ENCODE measurements at places on chromosomes 11 and 22.

- H3K27ac ChIP-seq = no peak overlapping the region
- DNase-seq = no peak
- no peak overlapping the region for H3K4me3 ChIP-seq
- H3K4me1 ChIP-seq = no peaks in the 10 kb centered on the region
- H3K36me3 ChIP-seq = no peaks in the 10 kb centered on the region
Observed at GRCh38 chr11:62186195-62186594, 3.8 kb upstream of the SCGB1D1 start.

DNA sequence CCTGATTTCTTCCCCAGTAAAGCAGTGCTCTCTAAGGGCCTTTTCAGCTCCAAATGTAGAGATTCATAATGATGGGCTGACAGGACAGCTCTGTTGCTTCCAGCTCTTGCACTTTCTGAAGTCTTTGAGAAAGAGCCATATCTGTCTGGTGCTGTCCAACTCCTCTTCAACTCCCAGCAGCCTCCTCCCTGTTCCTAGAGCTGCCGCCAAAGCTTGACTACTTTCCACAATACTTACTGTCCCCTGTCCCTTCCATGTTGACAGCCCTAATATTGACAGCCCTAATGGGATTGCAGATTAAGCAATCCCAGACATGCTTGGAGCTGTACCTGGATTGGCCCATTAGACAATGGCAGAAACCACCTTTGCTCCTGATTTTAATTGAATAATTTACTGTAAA lies 29.6 kb downstream of the INSC start:
- no peaks in the 10 kb centered on the region for H3K36me3 ChIP-seq
- H3K4me1 ChIP-seq = peaks cover 13% of the 10 kb centered on the region
- H3K27me3 ChIP-seq = no peaks in the 10 kb centered on the region
- no peak overlapping the region for H3K27ac ChIP-seq

DNA sequence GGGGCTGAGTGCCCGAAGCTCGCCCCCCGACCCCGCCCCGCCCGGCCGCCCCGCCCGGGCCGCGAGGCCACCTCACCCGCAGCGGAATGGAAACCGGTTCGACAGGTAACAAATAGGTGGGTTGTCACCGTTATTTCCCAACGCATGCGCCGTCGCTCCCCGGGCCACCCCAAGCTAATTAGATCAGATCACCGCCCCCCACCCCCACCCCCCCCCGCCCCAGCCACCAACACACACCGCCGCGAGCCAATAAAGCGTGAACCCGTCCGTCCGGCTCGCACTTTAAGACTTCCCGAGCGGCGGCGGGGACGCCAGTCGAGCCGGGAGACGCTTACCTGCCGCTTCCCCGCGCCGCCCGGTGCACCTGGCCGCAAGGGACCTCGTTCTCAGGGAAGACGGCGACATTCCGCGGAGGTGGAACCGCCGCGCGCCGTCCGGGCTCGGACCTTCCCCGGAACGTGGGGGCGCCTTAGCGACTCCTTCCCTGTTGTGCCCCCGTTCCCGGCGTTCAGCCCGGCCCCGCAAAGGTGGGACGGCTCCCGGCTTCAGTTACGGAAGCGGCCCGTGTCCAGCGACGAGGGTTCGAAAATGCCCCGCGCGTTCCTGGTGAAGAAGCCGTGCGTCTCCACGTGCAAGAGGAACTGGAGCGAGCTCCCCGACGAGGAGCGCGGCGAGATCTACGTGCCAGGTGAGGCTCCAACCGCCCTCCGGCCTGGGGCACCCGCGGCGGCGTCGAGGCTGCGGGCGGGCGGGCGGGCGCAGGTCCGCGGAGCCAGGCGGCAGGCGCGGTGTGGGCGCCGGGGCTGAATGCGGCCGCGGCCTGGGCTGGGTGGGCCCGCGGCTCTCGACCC lies at the start of gene OVOL1:
TSS of gene OVOL1 (plus strand) at position 278 of the 851 bp plus-strand sequence. CDS start at position 589, 311 bp downstream.
- H3K27me3 ChIP-seq = no peaks in the 10 kb centered on the region
- DNase-seq = peak; percentile 92
- peaks cover 44% of the 10 kb centered on the region for H3K36me3 ChIP-seq
- H3K4me3 ChIP-seq = peak within 1 kb of the TSS; percentile 86

GRCh38 chr11:117670443-117670842 lies 126.6 kb downstream of the DSCAML1 start:
- H3K27me3 ChIP-seq = peaks cover 51% of the 10 kb centered on the region
- DNase-seq = no peak
- H3K4me1 ChIP-seq = no peaks in the 10 kb centered on the region
- H3K36me3 ChIP-seq = no peaks in the 10 kb centered on the region

- DNase-seq = no peak
- H3K4me3 ChIP-seq = no peak overlapping the region
- H3K36me3 ChIP-seq = no peaks in the 10 kb centered on the region
- H3K27me3 ChIP-seq = no peaks in the 10 kb centered on the region
- H3K4me1 ChIP-seq = peaks cover 26% of the 10 kb centered on the region
- H3K27ac ChIP-seq = no peak overlapping the region
Observed at GRCh38 chr22:27492566-27493201, 308.9 kb downstream of the MN1 start.

DNA sequence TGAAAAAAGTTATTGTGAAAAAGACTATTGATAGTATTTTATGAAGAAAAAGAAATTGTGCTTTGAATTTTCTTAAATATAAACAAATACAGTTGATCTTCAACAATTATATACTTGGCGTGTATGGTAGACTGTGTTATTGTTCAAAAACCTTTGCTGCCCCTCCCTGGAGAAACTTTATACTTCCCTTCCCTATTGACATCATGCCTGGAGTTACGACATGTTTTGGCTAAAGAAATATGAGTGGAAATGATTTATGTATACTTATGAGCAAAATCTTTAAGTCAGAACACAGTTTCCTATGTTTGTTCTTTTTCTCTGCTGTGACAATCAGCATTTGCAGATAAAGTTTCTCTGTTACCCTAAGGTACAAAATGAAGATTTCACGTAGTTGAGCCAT lies 243.8 kb downstream of the TMEM135 start:
- H3K4me3 ChIP-seq = no peak overlapping the region
- no peaks in the 10 kb centered on the region for H3K27me3 ChIP-seq

GRCh38 chr22:41819257-41819656 lies 13.6 kb upstream of the SREBF2 start:
- no peak overlapping the region for H3K27ac ChIP-seq
- H3K27me3 ChIP-seq = no peaks in the 10 kb centered on the region
- no peak for DNase-seq
- peaks cover 4% of the 10 kb centered on the region for H3K36me3 ChIP-seq

DNA sequence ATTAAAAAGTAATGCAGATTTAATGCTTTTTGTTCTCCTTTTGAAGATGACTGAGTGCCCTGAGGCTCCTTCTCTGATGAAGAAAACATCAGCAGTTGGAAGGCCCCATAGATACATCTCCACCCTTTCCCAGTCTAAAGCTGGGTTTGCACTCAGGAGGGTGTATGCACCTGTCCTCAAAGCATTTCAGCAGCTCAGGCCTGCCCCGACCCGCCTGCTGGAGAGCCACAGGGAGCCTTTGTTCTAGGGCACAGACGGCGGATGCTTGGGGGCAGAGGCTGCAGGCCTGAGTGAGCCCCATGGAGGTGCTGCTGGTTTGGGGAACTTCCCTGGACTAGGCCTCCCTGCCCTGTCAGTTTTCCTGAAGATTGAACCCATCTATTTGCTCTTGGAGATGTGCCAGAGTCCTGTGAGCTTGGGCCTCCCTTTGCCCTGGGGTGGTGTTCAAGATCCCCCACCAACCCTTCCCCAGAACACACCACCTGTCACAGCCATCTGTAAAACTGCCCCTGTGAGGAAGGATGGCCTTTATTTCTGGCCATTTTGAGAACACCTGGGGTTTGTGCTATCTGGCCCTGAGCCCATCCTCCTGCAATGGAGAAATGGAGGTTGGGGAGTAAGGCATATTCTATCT lies 160.0 kb downstream of the NAV2 start:
- no peaks in the 10 kb centered on the region for H3K27me3 ChIP-seq
- no peak overlapping the region for H3K4me3 ChIP-seq
- H3K4me1 ChIP-seq = no peaks in the 10 kb centered on the region

- peaks cover 9% of the 10 kb centered on the region for H3K4me1 ChIP-seq
- DNase-seq = peak; percentile 48
- no peak overlapping the region for H3K27ac ChIP-seq
- peaks cover 6% of the 10 kb centered on the region for H3K36me3 ChIP-seq
Observed at GRCh38 chr11:62108017-62108750, 15.6 kb upstream of the INCENP start.

GRCh38 chr11:82930229-82930628 lies 28.7 kb downstream of the DDIAS start:
- no peaks in the 10 kb centered on the region for H3K36me3 ChIP-seq
- no peak overlapping the region for H3K4me3 ChIP-seq
- H3K27ac ChIP-seq = no peak overlapping the region
- DNase-seq = no peak

- peak; percentile 64 for DNase-seq
- H3K27me3 ChIP-seq = no peaks in the 10 kb centered on the region
- H3K4me3 ChIP-seq = no peak overlapping the region
- peak overlapping the region; percentile 54 for H3K27ac ChIP-seq
- peaks cover 55% of the 10 kb centered on the region for H3K36me3 ChIP-seq
- H3K4me1 ChIP-seq = no peaks in the 10 kb centered on the region
Observed at GRCh38 chr22:36277482-36278291, 24.8 kb downstream of the APOL1 start.

GRCh38 chr11:126344141-126345080 lies 11.1 kb upstream of the ST3GAL4 start:
- peaks cover 38% of the 10 kb centered on the region for H3K4me1 ChIP-seq
- peak overlapping the region; percentile 63 for H3K27ac ChIP-seq
- no peak for DNase-seq
- no peaks in the 10 kb centered on the region for H3K27me3 ChIP-seq
- H3K36me3 ChIP-seq = peaks cover 64% of the 10 kb centered on the region

- no peaks in the 10 kb centered on the region for H3K36me3 ChIP-seq
- H3K4me3 ChIP-seq = no peak overlapping the region
- H3K27ac ChIP-seq = no peak overlapping the region
Observed at GRCh38 chr11:94111241-94111640, 17.4 kb upstream of the PANX1 start.

GRCh38 chr11:35786188-35786587 lies 123.6 kb downstream of the TRIM44 start:
- DNase-seq = no peak
- H3K27ac ChIP-seq = no peak overlapping the region
- H3K27me3 ChIP-seq = no peaks in the 10 kb centered on the region
- peaks cover 5% of the 10 kb centered on the region for H3K36me3 ChIP-seq
